ENCODE measurements at places on chromosomes 11 and 22.

DNA sequence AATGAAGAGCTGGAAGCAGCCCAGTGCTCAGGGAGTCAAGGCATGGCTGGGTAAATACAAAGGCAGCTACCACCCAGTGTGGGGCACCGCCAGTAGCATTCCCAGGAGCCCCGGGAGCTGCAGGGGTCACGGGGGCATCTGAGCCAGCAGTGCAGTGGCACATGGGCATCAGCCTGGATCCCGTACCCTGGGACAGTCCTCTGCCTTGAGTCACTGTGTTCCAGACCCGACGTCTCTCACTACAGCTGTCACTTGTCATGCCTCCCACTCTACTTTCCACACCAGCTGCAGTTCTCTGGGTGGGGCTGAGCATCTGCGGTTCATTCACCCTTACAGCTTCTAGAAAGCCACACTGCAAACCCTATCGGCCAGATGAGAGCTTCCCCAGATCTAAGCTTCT lies 29.6 kb downstream of the DHCR7 start:
- no peak for DNase-seq

- peak; percentile 32 for DNase-seq
These were observed 6.8 kb downstream of the SAC3D1 start for GRCh38 chr11:65047581-65048422.

DNA sequence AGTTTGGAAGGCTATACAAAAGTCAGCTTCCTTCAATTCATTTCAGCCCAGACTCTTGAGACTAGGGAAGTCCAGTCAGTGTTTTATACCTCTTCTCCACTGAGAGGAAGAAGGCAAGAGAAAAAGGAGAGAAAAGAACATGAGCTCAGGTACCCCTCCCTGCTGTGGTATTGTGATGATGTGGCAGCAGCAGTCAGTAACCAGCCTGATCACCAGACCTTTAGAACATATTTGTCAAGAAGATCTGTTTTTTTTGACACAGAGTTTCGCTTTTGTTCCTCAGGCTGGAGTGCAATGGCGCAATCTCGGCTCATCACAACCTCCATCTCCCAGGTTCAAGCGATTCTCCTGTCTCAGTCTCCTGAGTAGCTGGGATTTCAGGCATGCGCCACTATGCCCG lies 21.2 kb upstream of the RPS13 start:
- DNase-seq, result no peak

DNA sequence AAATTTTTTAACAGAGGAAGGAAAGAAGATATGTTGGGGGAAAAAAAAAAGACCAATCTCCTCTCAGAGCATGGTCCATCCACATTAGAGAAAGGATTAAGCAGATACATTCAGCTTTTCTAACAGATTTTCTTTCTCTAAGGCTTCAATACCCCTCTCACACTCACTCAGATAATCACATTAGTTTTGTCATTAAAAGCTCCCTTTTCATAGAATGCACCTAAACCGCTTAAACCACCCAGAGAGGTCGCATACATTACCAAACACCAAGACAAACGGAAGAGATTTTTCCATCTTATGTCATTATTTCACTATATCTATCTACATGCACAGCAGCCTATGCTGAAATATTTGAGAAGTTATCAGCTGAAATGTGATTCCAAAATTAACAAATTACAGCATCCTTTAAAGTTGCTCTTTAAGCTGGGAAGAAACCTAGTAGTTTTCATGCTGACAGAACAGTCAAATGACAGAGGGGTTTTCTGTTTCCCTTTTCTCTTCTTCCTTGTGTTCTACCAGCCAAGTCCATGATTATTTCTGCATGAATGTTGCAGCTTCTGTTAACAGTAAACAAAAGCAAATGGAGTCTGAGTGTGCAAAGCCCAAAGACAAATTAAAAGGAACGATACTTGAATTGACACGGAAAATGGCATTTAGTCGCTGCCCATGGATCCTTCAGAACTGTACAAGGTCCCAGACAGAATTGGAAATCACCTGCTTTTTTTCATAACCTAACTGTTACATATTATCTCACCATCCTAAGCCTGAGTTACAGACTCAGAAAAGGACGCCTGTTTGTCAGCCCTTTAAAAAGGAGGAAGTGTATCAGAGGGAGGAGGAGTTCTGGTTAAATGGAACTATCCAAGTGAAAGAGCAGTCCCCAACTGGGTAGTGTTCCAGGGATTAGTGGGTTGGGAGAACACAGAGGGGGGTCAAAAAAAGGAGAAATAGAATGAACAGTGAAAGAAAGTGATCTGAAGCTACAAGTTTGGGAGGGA lies 54.6 kb downstream of the PRCP start:
- DNase-seq, result no peak

DNA sequence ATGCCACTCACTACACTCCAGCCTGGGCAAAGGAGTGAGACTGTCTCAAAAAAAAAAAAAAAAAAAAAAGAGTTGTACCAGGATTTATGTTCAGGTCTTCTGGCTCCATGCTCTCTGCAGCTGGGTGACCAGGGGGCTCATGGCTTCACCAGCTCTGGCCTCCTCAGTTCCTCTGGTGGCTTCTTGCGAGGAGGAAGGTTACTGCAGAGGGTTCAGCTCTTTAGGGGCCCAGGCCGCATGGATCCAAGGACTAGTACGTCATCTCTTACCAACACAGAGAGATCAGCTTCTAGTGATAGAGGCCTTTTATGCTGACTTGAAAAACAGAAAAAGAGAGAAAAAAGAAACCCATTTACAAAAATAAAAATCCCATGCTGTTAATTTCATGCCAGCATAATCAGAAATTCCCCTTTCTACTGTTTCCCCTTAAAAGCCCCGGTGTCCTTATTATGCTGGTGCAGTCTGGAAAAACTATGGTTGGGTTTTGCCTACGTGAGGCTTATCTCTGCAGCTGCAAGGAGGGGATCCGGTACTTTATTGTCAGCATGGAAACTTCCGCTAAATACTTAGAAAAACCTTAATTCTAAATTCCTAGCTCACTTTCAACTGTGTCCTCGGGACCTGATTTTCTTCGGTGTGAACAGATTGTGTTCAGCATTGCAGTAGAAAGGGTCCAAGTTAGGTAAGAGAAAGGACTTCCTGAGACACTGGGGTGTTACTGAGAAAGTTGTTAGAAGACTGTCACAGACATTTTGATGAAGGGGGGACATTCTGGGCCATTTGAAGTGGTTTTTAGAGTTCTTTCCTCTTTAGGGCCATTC lies 13.7 kb downstream of the ZBTB16 start:
- DNase-seq, result no peak

DNA sequence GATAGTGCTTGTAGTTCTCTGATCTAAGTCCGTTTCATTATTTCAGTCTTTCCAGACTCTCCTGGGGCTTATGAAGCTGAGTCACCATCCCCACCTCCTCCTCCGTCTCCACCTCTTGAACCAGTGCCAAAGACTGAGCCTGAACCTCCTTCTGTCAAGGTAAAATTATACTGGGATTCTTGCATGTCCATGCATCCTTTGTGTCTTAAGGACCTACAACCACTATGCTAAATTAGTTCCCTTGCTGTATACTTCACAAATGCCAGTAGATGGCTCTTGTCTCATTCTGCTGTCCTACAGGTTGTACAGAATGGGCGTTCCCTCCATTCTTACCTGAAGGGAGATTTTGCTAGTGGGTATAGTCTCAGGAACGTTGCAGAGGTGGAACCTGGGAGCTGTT lies 42.2 kb downstream of the POLD3 start:
- DNase-seq, result no peak

GRCh38 chr11:69475866-69476471 lies 5.5 kb upstream of the LINC01488 start:
- no peak for DNase-seq

- DNase-seq, result no peak
These were observed 36.2 kb downstream of the LMO1 start for GRCh38 chr11:8227156-8228152.

GRCh38 chr11:66317322-66317722 lies 478 bp upstream of the CD248 start:
- DNase-seq, result peak; percentile 46

GRCh38 chr22:39317084-39317774 lies 2.2 kb downstream of the RPL3 start:
- DNase-seq, result no peak

DNA sequence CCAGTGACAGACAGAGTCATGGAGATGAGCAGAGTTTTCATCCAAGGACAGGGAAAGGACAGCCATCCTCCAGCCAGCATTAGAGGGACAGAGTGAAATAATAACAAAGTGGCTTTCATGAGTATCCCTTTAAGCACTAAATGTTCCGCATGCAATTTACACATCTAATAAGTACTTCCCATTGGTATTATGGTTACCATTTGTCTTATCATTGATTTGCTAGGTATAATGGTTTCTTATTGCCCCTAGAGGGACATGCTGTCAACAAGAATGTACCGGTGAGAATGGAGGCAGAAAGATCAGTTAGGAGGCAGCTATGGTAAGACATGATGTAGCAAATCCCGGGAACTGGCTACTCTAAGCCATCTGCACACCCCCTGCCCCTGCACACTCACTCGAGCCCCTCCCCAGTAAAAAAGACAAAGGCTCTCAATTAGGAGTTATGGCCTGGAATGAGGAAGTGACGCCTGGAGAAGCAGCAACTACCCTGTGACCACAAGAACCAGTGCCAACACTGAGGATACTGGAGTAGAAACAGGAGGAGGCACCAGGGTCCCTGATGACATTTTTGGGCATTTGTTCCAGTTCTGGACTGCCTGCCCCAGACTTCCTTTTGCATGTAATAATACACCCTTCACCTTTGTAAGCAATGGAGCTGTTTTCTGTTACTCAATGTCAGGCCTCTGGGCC lies 30.2 kb upstream of the HMGXB4 start:
- DNase-seq, result no peak

DNA sequence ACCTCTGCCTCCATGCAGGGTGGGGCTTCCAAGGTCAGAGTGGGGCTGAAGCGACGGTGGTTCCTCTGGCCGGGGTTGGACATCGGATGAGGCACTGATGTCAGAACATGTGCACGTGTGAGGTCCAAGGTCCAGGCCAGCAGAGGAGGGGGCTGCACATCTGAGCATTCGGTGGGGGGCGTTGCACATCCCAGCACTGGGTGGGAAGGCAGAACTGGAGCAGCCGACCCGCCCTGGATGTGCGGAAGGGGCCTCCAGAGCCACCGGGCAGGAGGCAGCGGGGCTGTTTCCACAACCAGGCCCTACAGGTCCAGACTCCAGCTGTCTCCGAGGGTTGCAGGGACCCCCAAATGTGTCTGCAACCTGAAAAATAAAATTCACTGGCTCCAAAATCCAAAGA lies 271.0 kb downstream of the CTTN start:
- DNase-seq, result no peak

GRCh38 chr11:96021901-96022650 lies 98.2 kb upstream of the MTMR2 start:
- no peak for DNase-seq

DNA sequence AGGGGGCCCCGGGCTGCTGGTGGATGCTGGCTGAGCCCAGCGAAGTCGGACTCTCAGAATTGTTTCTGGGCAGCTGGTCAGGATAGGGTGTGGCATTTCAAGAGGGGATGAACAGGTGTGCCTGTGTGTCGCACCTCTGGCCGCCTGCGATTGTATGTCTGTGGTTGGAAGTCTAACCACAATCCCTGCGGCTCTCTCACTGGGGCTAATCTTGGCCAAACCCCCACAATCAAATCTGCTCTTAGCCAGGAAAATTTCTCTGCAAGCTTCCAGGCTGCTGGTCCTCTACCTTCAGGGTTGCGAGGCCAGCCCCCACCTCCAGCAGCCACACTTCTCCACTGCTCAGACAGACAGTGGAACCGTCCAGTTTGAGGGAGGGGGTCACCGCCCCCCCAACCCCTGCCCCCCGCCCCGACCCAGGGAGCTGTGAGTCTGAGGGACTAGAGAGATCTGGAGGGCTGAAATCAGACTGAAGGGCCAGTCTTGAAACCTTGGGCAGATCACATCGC lies 953 bp downstream of the ATG16L2 start:
- DNase-seq, result no peak

DNA sequence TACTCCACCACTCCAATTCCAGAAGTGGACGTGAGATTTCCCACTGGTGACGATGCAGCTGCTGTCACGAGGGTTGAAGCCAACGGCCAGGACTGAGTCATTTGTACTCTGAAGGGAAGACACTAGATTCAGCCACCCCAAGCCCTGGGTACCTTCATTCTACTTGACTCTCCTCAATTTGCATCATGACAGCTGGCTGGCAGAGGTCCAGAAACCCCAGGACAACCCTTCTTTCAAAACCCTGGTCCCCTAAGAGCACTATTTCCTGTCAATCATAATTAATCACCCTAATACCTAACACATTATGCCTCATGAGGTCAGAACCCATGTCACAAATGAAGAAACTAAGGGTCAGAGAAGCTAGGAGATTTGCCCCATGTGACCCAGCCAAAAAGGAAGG lies 4.9 kb downstream of the EML3 start:
- DNase-seq, result no peak

DNA sequence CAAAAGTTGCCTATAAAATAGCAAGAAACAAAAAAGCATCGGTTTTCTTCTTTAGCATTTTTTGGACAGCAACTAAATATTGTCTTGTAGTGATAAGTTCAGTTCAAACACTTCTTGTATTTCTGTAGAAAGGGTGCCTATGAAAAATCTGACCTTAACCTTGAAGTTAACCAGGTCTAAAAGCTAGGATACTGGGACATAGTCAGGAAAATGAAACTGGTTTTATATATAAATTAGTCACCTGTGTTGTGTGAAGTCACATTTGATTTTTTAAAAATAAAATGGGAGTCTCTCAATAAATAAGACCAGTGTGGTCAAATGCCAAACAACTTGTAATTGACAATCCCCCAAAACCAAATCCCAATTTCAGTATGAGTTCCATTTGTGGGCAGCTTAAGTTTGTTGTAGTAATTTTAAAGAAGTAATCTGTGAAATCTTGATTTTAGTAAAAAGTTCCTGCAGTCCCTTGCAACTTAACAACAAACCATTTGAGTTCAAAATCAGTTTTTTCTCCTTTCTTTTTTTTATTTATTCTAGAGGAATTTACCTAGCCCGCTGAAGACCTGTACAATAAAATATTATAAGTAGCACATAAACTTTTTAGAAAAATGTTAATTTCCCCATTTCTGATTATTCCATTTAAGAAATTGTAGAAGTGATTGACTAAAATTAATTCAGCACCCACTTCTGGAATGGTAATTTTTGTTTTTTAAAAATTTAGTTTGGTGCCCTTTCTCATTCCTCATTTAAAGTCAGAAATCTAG lies 84.5 kb upstream of the PPARA start:
- no peak for DNase-seq

GRCh38 chr11:71502871-71503435 lies 24.1 kb upstream of the KRTAP5-7 start:
- no peak for DNase-seq

GRCh38 chr11:2843551-2843950 lies 42.0 kb downstream of the CDKN1C start:
- DNase-seq, result no peak

GRCh38 chr22:25827415-25827814 lies 85.4 kb downstream of the MYO18B start:
- DNase-seq, result no peak

- no peak for DNase-seq
These were observed 196.4 kb upstream of the TENM4 start for GRCh38 chr11:79637219-79637618.

GRCh38 chr11:69450064-69450856 lies 31.2 kb upstream of the LINC01488 start:
- no peak for DNase-seq

DNA sequence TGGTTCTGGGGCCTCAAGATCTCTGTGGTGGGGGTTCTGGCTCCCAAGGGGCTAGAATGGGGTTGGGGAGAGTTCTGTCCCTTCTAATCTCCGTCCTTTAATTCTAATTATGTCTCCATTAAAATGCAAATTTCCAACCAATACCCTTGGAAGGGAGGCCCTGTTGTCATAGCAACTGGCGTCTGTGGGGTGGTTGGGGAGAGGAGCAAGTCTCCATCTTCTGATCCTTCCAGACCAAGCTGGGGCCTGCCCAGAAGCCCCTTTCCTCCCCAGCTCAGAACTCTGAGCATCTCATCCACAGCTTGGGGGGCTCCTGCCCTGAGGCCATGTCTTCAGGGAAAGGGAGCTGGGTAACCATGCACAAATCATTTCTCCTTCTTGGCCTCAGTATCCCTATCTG lies 5.4 kb upstream of the RPS19BP1 start:
- no peak for DNase-seq

Measured in stimulated activated CD4-positive, alpha-beta T cell treated with anti-CD3 and anti-CD28 coated beads, Interleukin-4, amount 100 ng/mL, for 1 hour (primary cell).